CD4-positive, alpha-beta T cell treated with Interleukin-6 at 100 ng/mL for 8 hours (primary cell): ENCODE measurements at places on chromosomes 2 and 18.

GRCh38 chr2:24421668-24422067, 61.3 kb upstream of the ITSN2 start:
- DNase-seq, result peak; percentile 36

- DNase-seq, result no peak
Measured at GRCh38 chr2:78780256-78780655, 245.2 kb upstream of the REG3G start.

DNA sequence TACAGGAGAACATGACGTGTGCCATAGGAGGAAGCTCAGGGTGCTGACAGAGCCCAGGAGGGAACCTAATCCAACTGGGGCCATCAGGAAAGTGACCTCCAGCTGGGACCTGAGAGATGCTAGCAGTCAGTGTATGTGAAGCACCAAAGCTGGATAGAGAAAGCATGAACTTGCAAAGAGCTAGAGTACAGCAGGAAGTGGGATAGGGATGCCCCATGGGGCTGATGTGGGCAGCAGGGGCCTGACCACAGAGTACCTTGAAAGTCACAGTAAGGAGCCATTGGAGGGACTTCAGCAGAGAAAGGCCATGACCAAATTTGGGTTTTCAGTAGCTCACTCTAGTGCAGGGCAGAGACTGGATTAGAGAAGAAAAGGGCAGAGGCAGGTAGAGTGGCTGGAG, 91.6 kb upstream of the TTC39C start:
- DNase-seq, result no peak

GRCh38 chr2:222756951-222757650, 85.6 kb downstream of the MOGAT1 start:
- no peak for DNase-seq

- no peak for DNase-seq
Measured at GRCh38 chr2:71534826-71535225, 81.5 kb downstream of the DYSF start.

DNA sequence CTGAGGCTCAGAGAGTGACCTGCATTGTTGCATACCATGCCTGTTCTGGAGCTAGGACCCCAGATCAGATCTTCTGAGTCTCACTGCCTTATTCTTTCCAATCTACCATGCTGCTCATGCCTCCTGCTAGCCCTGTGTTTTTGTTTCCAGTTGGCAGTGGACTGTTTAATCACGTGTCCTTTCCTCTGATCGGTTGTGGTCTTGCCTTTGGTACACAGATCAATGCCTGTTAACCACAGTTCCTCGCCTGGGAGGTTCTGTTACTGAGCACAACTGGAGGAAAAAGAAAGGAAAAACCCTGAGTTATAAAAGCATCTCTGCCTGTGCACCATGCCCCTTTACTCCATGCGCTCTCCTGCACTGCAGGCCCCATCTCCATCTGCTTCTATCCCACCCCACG, 329.1 kb downstream of the SETBP1 start:
- no peak for DNase-seq
